ENCODE measurements at places on chromosomes 13 and 19.

- no peak for DNase-seq
These were observed 68.6 kb downstream of the EFNB2 start for GRCh38 chr13:106466691-106467426.

- DNase-seq = no peak
These were observed 4.5 kb downstream of the PSMD8 start for GRCh38 chr19:38378866-38379265.

- DNase-seq = no peak
These were observed 7.8 kb upstream of the SIGLECL1 start for GRCh38 chr19:51242881-51243630.

DNA sequence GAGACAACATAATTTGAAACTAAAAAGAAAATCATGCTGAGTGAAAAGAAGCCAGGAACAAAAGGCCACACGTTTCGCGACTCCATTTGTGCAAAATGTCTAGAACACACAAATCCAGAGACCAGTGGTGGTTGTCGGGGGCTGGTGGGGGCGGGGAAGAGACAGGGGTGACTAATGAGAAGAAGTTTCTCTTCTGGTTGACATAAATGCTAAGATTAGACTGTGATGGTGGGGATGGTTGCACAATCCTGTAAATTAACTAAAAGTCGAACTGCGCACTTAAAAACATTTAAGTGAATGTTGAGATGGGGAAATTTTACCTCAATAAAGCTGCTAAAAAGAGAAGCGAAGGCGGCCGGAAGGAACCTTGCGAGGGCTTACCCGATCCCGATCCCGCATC lies 7.1 kb downstream of the AKAP8 start:
- DNase-seq = no peak

DNA sequence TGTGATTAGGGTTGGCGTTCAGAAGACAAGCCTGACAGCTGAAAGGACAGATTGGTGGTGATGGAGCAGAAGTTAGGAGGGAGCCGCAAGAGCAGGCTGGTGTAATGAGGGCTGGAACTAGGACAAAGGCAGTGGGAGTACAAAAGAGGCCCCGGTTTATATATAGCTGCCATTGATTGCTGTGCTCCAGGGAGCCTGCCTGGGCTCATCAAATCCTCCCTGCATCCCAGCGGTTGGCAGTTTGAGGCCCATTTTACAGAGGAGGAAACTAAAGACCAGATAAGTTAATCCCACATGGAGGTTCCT lies 123.7 kb downstream of the CACNA1A start:
- DNase-seq = no peak

DNA sequence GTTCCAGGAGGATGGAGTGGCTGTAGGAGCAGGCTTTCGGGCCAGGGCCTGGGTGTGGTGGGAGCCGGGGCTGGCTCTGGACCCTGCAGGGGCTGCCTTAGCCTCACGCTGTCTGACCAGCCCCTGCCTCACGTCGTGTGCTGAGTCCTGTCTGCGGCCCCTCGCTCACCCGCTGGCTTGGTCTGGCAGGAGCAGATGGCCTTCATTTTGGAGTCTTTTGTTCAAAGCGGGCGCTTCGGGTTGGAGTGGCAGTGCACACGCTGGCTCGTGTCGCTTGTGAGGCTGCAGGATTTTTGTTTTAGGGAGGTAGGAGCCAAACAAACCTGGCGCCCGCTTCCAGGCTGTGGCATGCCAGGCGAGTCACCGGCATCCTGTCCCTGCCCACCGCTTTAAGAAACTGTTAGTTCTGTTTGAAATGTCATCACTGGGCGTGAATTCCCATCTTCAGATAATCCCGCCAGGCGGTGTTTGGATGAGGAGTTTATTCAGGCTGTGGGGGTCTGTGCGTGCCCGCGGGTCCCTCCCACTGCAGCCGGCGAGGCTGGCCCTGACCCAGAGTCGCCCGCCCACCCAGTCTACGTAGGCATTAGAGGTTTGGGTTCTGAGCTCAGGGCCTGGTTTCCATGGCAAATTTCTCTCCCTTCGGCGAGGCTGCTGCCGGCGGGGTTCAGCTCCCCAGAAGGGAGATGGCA lies 89.8 kb downstream of the KDM4B start:
- no peak for DNase-seq

DNA sequence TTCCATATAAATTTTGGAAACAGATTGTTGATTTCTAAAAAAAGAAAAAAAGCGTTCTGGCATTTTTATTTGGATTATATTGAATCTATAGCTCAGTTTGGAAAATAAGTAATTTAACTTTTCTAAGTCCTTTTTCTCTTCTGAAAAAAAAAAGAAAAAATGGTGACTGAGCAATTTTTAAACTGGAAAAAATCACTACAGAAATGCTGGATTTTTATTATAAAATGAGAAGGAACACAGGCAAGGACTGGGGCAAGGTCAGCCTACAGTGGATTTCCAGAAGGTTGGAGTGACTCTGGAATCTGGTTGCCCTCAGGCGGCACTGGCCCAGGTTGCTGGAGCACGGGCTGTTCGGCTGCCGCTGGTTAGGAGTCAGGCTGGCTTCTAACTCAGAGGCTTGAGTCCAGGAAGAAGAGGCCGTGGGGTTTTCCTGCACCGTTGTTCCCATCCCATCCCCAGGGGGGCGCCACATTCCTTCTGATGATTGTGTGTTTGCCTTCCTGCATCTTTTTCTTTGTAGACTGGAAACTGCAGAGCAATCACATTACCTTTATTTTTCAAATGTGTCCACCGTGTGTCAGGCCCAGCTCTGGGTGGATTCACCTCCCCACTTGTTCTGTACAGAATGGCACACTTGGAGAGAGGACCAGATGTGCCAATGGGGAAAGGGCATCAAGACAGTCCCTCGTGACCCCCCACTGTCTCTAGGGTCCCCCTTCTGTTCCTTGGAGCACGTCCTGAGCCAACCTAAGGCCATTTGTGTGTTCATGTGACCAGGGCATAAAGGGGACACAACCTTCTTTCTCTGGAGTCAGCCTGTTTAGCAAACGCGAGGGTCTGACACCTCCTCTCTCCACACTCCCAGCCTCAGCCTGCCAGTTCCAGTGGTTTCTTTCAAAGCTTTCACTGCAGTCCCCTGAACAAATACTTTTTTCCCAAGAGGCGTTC lies 44.5 kb upstream of the GTF3A start:
- DNase-seq = peak; percentile 68

DNA sequence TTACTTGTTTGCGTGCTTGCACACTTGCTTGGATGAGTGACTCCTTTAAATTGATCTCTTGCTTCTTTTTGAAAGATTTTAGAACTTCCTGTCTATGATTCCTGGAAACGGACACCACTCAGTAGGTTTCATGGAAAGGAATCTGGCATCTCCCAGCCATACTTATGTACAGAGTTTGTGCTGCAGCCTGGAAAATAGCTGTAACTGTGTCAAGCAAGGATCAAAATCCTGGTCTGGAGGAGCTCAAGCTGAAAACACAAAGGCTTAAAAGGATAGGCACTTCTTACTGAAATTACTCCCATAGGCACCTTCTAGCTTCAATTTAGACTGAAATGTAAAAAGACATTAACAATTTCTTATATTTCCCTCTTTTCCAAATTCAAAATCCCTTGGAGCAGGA lies 1.4 kb upstream of the FREM2 start:
- no peak for DNase-seq

- DNase-seq = no peak
These were observed 13.9 kb downstream of the MPND start for GRCh38 chr19:4357095-4357797.

- no peak for DNase-seq
These were observed 5.1 kb upstream of the USP12 start for GRCh38 chr13:27176470-27177410.

GRCh38 chr13:110197026-110197425 lies 109.9 kb downstream of the COL4A1 start:
- no peak for DNase-seq

GRCh38 chr19:7506385-7507328 lies 9.2 kb upstream of the ZNF358 start:
- DNase-seq = peak; percentile 64

GRCh38 chr13:44400736-44401135 lies 27.1 kb downstream of the SERP2 start:
- no peak for DNase-seq

DNA sequence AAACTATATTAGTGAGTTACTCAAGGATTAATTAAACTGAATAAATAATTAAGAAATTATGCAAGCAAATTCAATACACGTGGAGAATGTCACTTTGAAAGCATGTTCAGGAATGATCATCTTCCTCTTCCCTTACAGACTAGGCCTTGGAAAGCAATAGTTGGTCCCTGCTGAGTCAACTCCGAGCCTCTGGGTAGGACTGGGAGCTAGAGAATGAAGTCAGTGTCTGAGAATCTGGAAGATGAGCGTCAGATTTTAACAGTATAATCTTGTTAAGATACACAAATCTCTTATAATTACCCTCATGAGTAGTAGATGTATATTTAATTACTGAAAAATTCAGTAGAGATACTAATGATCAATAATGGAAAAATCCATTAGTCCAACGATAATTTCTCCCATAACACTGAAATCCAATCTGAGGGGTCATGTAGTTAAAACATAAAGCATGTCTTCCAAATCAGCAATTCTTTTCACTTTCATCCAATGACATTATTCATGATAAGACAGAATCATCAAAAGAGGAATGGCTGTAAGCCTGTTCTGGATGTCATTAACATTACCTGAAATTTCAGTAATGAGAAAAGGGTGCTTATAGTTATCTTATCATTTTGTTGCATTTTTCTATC lies 423.0 kb downstream of the DCT start:
- DNase-seq = no peak

DNA sequence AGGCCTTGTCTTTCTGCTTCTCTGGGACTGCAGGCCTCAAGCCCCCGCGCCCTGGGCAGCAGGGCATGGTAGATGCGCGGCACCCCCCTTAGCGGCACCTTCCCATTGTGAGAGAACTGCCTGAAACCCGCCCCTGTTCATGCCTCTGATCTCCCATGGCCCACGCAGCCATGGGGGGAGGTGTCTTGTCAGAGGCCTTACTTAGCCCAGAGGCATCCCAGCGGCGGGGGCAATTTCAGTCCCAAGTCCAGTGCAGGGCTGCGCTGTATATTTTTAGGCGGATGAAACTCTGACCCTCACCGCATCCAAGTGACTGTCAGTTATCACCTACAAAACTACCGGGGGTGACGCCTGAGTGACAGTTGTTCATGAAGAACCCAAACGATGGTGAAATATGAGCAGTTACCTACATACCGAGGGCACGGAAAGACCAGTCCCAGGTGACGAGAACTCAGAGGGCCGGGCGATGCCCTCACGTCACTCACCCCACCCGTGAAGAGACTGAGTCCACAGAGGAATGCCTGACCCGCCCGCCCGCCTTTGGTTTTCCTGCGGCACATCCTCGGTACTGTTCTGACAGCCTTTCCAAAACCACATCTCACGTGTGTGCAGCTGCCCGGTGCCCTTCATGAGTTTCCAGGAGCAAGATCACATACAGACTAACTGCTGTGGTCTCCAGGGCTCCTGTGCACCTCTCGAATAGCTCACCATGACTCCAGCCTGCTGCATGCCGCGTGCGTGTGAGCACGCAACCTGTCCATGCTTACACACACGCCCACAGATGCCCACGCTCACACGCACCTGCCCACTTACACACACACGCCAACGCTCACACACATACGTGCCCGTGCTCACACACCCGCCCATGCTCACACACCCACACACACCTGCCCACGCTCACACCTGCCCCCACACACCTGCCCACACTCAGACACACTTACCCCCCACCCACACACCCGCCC lies 14.4 kb downstream of the IL17D start:
- DNase-seq = no peak

GRCh38 chr19:49120325-49120683 lies 960 bp downstream of the PPFIA3 start:
- DNase-seq = no peak
